ENCODE measurements at places on chromosomes 7 and 10. TPM values are rescaled to one million over a fixed set of nuclear protein-coding genes. Genes with fewer than 3 reads are reported as not detected.

- H3K27me3 ChIP-seq = no peaks in the 10 kb centered on the region
- H3K4me1 ChIP-seq = no peaks in the 10 kb centered on the region
- H3K36me3 ChIP-seq = no peaks in the 10 kb centered on the region
- no peak overlapping the region for H3K4me3 ChIP-seq
- DNase-seq = no peak
Measured at GRCh38 chr10:112565434-112566053, 118.5 kb downstream of the VTI1A start.

GRCh38 chr10:106799776-106800175, 364.7 kb downstream of the SORCS1 start:
- H3K27ac ChIP-seq = no peak overlapping the region
- no peak for DNase-seq
- no peaks in the 10 kb centered on the region for H3K4me1 ChIP-seq
- no peaks in the 10 kb centered on the region for H3K27me3 ChIP-seq

Gene ITIH2
- not detected for total RNA-seq

Gene KCND2
- 0.26 TPM for total RNA-seq

Measured in uterus (tissue), 4 donors.